CD4-positive, alpha-beta T cell treated with Interleukin-2 at 100 ng/mL for 4 hours (primary cell): ENCODE measurements at places on chromosomes 1 and 21.

DNA sequence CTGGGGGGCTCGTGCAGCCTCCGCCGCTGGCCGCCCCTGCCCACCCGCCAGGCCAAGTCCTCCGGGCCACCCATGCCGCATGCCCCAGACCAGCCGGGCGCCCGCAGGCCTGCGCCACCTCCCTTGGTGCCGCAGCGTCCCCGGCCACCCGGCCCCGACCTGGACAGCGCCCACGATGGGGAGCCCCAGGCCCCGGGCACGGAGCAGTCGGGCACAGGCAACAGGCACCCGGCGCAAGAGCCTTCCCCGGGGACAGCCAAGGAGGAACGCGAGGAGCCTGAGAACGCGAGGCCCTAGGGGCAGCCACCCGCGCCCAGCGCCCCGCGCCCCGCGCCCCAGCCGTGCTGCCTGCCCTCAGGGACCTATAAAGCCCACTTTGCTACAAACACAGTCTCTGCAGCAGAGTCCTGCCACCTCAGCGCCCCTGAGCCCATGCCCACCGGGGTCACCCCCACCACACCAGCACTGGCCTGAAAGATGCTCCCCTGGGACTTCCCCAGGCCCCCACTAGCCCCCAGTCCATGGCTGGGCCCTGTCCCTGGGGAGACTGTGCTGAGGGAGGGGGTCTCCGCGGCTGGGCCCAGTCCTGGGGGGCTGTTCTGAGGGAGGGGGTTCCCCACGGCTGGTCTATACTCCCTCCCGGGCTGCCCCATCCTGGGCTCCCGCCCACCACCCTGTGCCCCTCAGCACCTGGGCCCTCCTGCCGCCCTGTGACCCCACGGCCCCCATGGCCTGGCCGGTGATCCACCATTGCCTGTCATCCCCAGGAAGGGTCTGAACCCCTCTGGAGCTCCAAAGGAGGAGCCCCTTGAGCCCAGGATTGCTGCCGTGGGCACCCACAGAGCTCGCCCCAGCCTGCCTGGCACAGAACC lies 8.6 kb downstream of the TNFRSF18 start:
- DNase-seq, result no peak

GRCh38 chr1:78419309-78419708 lies 71.5 kb upstream of the PTGFR start:
- DNase-seq, result no peak

GRCh38 chr1:22969304-22969709 lies 3.4 kb downstream of the LACTBL1 start:
- no peak for DNase-seq

GRCh38 chr21:34912022-34912945 lies 136.8 kb downstream of the RUNX1 start:
- DNase-seq, result no peak

- no peak for DNase-seq
These were observed 11.2 kb downstream of the ACTRT2 start for GRCh38 chr1:3032371-3033039.

DNA sequence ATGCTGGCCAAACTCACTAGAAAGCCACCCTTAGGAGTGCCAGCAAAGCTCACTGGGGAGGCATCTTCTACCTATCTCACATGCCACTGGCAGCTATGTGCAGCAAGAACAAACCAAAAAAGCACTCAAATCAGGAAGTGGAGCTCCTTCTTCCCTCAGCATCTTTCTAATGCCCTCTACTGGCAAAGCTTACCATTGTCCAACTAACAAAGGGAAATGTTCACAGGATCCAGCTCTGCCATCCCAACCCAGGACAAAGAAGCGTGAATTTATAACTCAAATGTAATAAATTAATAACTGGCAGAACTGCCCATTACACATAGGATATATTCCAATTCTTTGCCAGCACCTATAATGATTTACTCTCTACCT lies 38.9 kb downstream of the LEPR start:
- DNase-seq, result peak; percentile 11

DNA sequence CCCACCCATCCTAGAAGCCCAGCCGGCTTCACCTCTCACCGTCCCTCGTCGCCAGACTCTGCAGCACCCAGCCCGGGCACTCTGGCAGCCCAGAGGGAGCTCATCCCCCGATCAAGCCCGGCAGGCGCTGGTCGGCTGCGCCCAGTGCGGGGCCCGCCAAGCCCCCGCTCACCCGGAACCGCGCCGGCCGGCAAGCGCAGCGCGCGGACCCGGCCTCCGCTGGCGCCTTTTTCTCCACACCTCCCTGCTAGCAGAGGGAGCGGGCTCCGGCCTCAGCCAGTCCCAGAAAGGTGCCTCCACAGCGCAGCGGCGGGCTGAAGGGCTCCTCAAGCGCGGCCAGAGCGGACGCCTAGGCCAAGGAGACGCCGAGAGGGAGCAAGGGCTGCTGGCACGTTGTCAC lies 2023.3 kb downstream of the NCAM2 start:
- DNase-seq, result no peak

GRCh38 chr1:110187139-110187890 lies 22.8 kb upstream of the KCNC4 start:
- no peak for DNase-seq

- DNase-seq, result no peak
These were observed 2.9 kb downstream of the NASP start for GRCh38 chr1:45586769-45587168.

- DNase-seq, result no peak
These were observed 366.3 kb upstream of the ESRRG start for GRCh38 chr1:217089361-217090014.

DNA sequence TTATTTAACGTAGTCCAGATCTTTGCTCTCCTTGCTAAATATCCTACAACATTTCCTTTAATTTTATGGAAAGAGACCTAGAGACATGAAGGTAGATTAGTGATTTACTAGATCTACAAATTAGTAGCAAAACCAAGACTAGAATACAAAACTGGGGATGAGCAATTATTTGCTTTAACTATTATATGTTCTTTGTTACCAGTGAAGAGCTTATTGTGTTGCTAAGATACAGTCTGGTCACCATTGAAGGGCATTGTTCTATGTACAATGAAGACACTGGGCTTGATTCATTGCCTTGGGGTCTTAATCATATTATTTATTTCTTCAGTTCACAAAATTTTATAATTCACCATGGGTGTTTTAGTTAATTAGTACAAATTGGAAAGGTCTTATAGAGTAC lies 88.3 kb downstream of the S1PR1 start:
- no peak for DNase-seq

GRCh38 chr1:242738702-242739645 lies 214.5 kb upstream of the PLD5 start:
- DNase-seq, result no peak

DNA sequence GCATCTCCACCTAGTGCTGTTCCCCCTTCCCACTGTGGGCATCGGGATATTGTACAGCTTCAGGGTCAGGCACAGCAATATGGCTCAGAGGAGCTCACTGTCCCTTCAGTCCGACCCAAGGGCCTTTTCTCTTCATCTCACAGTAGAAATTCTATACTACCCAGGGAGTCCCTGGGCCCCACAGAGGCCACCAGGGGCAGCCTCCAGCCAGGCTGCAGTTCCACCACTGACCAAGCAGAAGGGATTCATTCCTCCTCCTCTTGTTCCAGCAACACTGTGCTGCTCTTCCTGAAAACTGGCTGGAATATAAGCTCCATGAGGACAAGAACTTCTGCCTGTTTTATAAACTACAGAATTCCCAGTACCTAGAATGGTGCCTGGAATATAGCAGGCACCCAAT lies 70.5 kb downstream of the CD34 start:
- DNase-seq, result no peak

GRCh38 chr21:32183396-32183795 lies 95.5 kb downstream of the MIS18A start:
- DNase-seq, result no peak

DNA sequence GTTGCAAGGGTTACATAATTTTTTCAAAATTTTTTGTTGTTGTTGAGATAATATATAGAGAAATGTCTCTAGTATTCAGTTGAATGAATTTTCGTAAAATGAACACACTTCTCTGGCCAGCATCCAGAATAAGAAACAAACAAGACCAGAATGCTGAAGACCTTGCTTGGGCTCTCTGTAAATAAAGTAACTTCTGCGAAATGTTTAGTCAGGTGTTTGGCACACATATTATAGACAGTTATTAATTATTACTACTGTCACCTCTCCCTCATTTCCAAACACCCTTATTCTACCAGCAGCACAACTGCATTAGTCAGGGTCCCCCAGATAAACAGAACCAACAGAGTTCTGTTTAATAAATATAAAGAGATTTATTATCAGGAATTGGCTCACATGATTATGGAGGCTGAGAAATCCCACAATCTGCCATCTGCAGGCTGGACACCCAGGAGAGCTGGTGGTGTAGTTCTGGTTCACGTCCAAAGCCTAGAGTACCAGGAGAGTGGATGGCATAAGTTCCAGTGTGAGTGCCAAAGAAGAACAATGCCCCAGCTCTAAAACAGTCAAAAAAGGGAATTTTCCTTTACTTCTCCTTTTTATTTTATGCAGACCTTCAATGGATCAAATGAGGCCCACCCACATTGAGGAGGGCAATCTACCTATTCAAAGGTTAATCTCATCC lies 44.1 kb upstream of the KCND3 start:
- DNase-seq, result no peak

- DNase-seq, result no peak
These were observed 102.6 kb downstream of the NTNG1 start for GRCh38 chr1:107243461-107243860.

DNA sequence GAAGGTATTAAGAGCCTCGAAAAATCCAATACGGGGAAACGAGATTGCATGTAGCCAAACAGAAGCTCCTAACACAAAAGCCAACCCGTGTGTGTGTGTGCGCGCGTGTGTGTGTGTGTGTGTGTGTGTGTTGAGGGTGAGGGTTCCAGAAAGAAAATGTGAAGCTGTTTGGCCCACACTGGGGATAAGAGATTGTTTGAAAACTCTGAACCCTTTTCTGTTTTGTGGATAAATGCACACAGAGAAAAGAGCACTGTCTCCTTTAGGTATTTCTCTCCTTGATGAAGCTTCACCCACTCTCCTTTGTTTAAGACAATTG lies 1.9 kb downstream of the WLS start:
- no peak for DNase-seq

DNA sequence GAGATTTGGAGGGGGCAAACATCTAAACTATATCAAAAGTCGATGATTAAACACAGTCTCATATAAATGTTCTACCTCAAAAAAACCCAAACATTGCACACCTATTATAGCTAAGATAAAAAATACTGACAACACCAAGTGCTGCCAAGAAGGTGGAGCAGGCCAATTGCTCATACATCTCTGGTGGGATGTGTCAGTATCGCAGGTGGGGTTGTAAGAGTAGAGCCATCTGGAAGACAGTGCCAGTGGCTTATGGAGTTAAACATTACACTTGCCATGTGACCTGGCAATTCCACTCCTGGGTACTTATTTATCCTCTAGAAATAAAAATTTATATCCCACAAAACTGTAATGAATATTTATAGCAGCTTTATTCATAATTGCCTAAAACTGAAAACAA lies 213.4 kb downstream of the DISC1 start:
- DNase-seq, result no peak

DNA sequence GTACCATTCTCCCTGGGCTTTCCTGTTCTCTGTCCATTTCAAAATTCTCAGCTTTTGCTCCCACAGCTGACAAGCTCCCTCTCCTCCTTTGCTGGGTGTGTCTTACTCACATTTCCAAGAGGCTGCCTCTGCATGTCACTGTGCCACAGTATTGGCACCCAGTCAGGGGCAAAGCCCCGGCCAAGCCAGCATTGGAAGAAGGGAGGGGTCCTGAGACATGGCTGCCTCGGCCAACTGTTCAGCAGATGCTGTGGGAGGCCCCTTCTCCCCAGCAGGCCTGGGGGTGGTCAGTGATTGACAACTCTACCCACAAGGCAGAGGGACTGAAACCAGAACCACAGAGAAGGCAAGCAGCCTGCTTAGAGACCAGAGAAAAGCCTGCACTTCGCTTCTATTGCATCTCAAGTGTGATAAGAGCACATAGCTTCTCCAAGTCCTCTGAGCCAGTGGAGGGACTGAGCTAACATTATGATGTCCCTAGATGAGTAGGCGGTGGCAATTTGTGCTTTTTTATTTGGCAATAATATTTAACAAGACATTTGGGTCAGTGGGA lies 294.1 kb downstream of the SIPA1L2 start:
- DNase-seq, result no peak
